ENCODE measurements at places on chromosomes 4 and X.
A peak's percentile ranks its signal among the peaks of the same experiment; 100 is the strongest.

GRCh38 chr4:143623896-143624295, 76.6 kb downstream of the FREM3 start:
- DNase-seq = no peak

- no peak for DNase-seq
These were observed 19.1 kb downstream of the BCOR start for GRCh38 chrX:40078489-40079227.

- DNase-seq = no peak
These were observed 18.4 kb upstream of the CC2D2A start for GRCh38 chr4:15451181-15451865.

- DNase-seq = no peak
These were observed 36.8 kb downstream of the RAP1GDS1 start for GRCh38 chr4:98298022-98298421.

- DNase-seq = peak; percentile 37
These were observed 78.1 kb downstream of the BMP15 start for GRCh38 chrX:50988649-50989048.

DNA sequence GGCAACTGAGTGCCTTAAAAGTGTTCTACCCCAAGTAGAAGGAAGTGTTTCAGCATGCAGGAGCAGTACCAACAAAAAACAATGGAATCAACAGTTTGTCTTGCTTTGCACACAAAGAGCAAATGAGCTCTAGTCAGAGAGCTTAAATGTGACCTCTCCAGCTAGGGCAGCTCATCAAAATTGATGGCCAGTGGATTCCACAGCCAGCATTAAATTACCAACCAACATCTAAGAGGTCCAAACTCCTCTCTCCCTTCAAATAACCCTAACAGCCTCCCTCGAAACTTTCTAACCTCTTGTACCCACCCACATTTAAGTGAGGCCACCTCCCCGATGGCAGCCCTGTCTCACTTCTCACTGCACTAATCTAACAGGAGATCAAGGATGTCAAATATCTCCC, 219.9 kb downstream of the CHIC2 start:
- DNase-seq = no peak

DNA sequence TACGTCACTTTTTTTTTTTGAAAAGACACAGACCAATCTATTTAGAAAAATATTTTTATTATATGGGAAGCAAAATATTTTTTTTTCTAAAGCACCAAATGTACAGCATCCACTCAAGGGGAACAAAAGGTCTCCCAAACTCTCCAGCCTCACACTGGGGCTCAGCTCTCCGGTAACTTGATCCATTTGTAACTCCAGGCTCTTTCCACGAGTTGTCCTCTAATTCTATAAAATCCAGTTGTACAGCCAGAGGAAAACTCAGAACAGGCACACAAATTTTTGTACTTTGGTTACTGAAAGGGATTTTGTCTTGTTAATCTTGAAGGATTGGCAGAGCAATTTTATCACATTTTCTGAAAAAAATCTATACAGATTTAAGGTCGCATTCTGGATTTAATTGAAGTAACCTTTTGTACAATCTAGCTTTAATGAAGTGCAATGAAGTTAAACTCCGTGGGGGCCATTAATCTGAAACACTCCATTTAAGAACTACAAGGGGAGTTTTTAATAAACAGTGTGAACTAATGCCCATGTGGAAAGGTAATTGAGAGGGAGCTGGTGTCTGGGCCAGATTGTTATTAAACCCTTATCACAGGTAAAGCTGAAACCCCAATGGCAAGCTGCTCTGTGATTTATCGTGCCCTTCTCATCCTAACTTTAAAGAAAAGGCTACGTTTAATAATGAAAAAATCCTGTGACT, 161.2 kb upstream of the FRG1 start:
- DNase-seq = no peak

Data from dorsolateral prefrontal cortex (tissue), 122 donors.